ENCODE measurements at places on chromosomes 7 and 10.

DNA sequence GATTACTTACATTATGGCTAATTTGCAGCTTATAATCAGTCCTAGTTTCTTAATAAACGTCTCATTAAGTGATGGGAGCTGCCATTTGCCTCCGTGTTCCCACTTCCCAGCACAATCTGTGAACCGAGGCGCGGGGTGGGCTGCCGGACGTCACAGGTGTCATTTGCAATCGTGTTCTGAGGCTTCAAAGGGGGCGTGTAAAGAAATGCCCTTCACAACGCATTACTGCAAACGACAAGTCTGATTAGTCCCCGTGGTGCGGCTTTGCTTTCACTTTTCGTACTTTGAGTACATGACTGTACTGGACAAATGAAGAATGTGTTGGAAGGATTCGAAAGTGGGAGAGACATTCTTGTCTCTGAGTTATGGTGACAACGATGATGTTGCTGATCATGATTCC is 614.2 kb upstream of the ADARB2 start:
- no peak for ATAC-seq

GRCh38 chr10:77125231-77125630 is 512.4 kb downstream of the KCNMA1 start:
- no peak for ATAC-seq

- ATAC-seq: peak; percentile 22
Measured at GRCh38 chr10:45373003-45373575, 927 bp upstream of the ALOX5 start.

- ATAC-seq: no peak
Measured at GRCh38 chr7:27140126-27140857, 3.2 kb downstream of the HOXA5 start.

DNA sequence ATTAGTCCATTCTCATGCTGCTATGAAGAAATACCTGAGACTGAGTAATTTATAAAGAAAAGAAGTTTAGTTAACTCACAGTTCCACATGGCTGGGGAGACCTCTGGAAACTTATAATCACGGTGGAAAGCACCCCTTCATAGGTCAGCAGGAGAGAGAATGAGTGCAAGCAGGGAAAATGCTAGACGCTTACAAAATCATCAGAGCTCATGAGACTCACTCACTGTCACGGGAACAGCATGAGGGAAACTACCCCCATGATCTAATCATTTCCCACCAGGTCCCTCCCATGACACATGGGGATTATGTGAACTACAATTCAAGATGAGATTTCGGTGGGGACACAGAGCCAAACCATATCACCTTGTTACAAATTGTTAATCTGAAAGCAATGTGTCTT is 15.8 kb downstream of the TAS2R39 start:
- no peak for ATAC-seq

DNA sequence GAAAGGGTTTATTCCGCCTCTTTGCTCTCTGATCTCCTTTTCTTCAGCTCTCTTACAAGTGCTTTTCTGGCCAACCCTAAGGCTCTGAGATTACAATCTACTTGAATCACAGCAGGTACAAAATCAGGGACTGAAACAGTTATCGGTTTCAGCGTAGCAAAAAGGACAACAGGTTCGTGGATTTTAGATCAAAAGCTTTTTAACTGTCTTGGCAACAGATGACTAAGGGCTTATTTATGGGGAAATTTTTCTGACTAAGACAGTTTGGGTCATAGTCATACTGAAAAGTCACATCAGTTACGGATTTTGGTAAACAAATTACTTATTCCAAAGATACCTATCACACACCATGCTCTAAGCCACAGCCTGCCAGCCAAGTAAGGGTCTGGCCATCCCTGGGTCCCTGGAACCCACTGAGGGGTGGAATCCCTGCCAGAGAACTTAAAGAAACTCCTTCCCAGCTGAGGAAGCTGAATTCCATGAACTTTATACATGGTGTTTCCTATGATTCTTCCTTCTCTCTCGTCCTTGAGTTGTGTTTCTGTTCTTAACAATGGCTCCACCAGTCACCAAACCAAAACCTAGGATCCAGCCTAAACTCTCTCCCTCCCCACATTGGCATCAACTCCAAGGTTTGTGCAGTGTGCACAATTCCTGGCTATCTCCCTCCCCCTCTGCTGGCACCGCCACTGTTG is 169.3 kb downstream of the FAM107B start:
- peak; percentile 77 for ATAC-seq

- no peak for ATAC-seq
Measured at GRCh38 chr7:41977151-41977651, 259.8 kb downstream of the GLI3 start.

DNA sequence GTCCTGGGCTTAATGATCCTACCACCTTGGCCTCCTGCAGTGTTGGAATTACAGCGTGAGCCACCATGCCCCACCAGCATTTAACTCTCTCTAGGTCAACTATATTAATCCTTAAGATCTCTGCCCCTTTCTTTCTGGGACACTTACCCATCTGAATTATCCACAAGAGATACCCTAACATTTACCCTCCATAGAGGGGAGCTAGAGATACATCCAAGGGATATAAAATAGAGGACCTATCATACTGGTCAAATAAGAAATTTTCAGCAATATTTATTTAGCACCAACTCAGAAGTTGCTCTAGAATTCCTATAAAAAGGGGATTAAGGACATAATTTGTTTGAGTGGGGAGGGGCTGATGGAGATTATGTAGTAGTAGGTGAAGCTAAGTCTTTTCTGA is 96.5 kb downstream of the OTUD1 start:
- ATAC-seq: no peak

DNA sequence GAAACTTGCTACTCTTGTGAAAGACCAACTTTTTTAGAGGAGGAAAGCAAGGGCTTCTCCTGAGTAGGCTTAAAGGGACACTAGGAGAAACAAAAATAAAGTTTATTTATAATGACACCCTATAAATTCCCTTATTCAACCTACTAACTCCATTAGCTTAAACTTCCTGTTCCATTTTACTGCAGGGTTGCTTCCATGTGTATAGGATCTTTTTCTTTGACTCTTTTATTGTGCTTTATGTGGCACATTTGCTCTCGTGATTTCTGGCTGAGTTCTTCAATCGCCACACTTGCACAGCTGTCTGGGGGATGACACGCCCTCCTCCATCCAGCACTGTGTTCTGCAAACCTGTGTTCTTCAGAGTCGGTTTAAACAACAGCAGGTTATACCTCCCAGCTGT is 225.7 kb upstream of the NPVF start:
- no peak for ATAC-seq

GRCh38 chr7:19971956-19972355 is 198.5 kb upstream of the TMEM196 start:
- ATAC-seq: no peak

DNA sequence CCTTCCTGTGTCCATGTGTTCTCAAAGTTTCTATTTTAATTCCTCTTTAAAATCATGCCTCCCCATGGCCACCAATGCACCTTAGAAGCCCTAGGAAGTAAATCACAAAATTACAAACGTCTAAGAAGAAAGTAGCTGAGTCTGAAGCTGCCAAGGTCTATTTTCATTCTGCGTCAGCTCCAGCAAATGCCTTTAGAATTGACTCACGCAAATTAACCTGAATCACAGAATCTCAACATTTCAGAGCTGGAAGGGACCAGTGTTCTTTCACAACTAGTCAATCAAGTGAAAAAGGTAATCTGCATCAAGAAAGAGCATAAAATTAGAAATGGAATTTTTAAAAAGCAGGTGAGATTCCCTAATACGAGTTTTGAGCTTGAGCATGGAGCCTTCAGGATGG is 1017.6 kb downstream of the SORCS3 start:
- ATAC-seq: no peak

GRCh38 chr10:97196223-97197029 is 10.7 kb upstream of the SLIT1 start:
- peak; percentile 92 for ATAC-seq

DNA sequence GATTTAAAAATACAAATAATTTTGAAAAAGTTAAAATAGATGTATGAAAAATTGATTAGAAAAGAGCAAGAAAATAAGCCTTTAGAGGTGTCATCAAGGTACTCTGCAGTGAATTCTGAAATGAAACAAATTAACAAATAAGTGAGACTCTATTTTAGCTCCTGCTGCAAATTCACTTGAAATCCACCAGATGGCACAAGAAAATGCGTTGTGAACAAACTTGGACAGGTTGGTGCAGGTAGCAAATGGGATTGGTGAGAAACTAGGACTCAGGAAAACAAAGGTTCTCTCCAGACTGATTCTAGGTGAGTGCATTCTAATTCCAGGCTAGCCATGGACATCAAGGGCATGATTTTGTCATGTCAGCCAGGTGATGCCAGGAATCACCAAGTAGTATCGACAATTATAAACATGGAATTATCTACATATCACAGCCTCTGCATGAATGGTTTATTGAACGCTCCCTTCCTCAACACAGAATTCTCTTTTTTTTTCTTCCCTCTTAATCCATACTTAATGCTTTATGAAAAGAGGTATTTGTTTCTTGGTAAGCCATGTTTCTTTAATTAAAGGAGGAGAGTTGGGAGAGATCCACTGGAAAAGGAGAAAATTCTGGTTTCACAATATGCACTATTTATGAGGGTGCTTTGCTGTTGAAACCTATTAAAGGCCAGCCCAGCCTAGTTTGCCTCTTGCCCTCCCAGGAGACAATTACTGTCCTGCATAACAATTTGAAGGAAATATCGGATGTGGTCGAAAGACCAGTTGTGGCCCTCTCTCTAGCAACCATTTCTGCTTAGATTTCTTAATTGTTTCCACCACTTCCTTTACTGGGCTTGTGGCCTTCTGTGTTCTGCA is 118.1 kb downstream of the ZNF365 start:
- no peak for ATAC-seq

- no peak for ATAC-seq
Measured at GRCh38 chr7:26675143-26675887, 189.1 kb downstream of the SKAP2 start.

DNA sequence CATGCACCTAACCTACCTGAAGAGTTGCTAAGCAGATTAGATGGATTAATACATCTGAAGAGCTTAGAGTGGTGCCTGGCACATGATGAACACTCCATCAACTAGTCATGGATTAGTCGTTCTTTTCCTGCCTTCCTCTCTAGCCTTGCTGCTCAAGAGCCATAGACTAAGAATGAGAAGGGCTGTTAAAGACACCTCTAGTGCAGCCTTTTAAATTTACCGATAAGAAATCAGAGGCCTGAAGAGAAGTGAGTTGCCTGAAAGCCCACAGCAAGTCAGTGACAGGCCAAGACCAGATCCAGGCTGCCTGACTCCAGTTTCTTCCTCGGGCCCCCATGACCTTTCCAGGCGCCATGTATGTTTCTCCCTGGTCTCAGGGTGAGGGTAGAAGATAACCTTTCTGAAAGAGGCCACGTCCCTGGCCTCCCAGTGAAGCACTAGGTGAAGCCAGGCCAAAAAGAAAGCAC is 6.5 kb downstream of the TSPAN15 start:
- ATAC-seq: no peak

- ATAC-seq: peak; percentile 60
Measured at GRCh38 chr10:126749015-126749655, 78.6 kb upstream of the C10orf90 start.

DNA sequence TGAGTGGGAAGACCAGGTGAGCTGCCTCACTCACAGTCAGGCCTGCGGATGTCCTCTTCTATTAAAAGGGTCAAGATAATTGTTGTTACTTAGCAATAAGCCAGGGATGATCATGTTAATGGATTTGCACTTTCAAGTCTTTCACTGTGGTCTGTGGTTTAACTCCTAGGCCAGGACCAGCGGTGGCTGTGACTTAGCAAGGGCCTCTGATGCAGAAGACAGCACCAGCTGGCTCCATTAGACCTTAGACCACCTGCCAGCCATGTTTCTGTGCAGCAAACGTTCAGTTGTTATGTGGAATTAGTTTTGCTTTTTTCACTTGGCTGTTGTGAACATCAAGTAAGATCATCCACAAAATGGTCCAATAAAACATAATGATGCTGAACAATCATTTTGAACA is 537.3 kb downstream of the TNS3 start:
- ATAC-seq: no peak

DNA sequence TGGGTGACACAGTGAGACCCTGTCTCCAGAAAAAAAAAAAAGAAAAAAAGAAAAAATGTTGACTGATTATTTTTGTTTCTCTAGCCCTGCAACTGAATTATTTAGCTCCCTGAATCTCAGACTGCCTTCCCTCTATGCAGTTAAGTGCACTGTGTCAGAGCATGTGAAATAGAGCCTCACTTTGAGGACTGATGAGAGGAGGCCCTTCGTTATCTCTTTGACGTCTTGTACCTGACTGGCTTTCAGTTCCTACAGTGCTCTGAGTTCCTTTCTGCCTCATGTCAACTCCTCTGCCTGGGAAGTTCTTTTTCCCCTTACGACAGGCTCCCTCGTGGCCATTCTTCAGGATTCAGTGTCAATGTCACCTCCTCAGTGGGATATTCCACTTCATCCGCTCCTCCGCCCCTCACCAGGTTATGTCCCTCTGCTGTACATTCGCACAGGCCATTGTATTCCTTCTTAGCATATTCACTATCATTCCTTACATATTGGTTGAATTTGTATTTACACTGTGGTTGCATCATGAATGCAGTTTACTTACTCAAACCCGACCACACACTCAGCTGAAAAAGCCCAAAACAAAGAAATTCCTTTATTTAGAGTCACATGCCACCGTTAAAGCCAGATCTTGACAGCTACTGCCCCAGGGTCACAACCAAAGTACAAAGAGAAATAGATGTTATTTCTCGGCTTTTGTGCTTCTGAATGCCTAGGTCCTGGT is 18.1 kb upstream of the CAMK2G start:
- ATAC-seq: no peak

DNA sequence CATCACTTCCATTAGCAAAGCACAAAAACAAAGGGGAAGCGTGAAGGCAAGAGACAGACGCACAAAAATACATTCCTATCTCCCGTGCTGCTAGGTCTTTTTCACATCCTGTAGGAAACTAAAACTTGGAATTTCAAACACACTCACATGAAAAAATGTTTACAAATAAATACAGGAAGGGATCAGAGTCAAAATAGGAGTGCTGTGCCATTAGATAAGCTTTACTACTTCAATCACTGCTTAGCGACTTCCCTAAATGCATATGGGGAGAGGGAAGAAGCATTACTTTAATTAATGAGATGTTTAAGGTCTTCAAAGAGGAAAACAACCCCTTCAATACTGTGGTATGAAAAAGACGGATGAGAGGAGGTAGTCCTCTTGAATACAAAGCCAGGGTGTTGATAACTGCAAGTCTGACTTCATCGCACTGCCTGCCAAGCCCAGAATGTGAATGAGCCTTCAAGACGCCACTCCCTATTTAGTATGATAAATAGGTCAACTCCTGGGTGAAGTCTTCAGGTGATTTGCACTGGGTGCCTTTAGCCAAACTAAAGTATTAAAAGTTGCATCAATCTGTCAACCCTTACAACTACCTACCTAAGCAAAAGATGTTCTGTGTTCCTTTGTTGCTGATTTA is 13.9 kb downstream of the PARD3 start:
- ATAC-seq: no peak

GRCh38 chr7:134943785-134944400 is 42.4 kb upstream of the AGBL3 start:
- ATAC-seq: no peak

DNA sequence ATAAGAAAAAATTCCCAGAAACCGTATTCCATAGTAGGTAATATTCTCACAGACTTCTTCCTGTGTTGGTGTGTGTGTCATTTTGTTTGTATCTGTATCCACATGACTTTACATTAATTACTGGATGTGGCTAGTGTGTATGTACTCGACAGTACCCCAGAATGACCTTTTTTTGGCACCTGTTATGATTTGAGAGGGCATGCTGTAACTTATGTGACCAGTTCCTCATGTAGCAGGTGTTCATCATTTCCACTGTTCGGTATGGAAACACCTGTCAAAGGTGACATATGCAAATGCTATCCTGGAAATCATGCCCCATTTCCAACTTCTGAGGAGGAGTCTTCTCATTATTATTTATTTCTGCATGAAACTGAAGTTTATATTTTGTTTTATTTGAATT is 89.3 kb downstream of the ZMYND11 start:
- ATAC-seq: no peak

- no peak for ATAC-seq
Measured at GRCh38 chr7:20574784-20575720, 40.4 kb upstream of the ABCB5 start.

Measured in activated CD4-positive, CD25-positive, alpha-beta regulatory T cell treated with anti-CD3 and anti-CD28 coated beads, Interleukin-2, amount 50 U/mL, for 24 hours (primary cell).